Left ventricle myocardium superior (tissue), 1 donor: ENCODE measurements at places on chromosomes 3 and 15. TPM values are rescaled to one million over a fixed set of nuclear protein-coding genes. Genes with fewer than 3 reads are reported as not detected.

The CHRNA3 gene
- not detected for total RNA-seq

The ACOX2 gene
- 41.4 TPM for total RNA-seq

The MCF2L2 gene
- 0.25 TPM for total RNA-seq

The MYO1E gene
- 36.4 TPM for total RNA-seq

The IGSF11 gene
- total RNA-seq: 1.6 TPM

The PRR20G gene
- total RNA-seq: not detected

The SCAANT1 gene
- not detected for total RNA-seq

The CCDC13 gene
- 0.17 TPM for total RNA-seq

The DENND6A gene
- total RNA-seq: 18.5 TPM

The ALG3 gene
- 18.5 TPM for total RNA-seq

The PRTG gene
- 0.77 TPM for total RNA-seq

The DUOXA2 gene
- total RNA-seq: not detected

The BOC gene
- 5.5 TPM for total RNA-seq

The TSEN2 gene
- 23.1 TPM for total RNA-seq

The SQOR gene
- total RNA-seq: 19.2 TPM

The CYP1A2 gene
- not detected for total RNA-seq

The SOX14 gene
- total RNA-seq: not detected

The SPRED1 gene
- total RNA-seq: 7.3 TPM

The TMEM212 gene
- total RNA-seq: not detected

The ANKUB1 gene
- not detected for total RNA-seq

The UBAP1L gene
- 1.3 TPM for total RNA-seq

The A4GNT gene
- not detected for total RNA-seq

The MORC1 gene
- total RNA-seq: not detected

The GALK2 gene
- total RNA-seq: 38.3 TPM

The TM2D3 gene
- 48.7 TPM for total RNA-seq

The IQGAP1 gene
- 35.4 TPM for total RNA-seq

The ADCY5 gene
- 273 TPM for total RNA-seq

The WNT7A gene
- not detected for total RNA-seq

The TIGIT gene
- total RNA-seq: not detected

The LXN gene
- 3.3 TPM for total RNA-seq

The TMEM207 gene
- not detected for total RNA-seq

The PRSS50 gene
- total RNA-seq: 0.10 TPM

The ARGFX gene
- total RNA-seq: not detected

The DGKG gene
- 18.2 TPM for total RNA-seq

The TTC21A gene
- total RNA-seq: 1.1 TPM

The GP5 gene
- total RNA-seq: not detected

The IL20RB gene
- total RNA-seq: 0.12 TPM

The CDC25A gene
- 0.77 TPM for total RNA-seq

The FEZF2 gene
- not detected for total RNA-seq

The BTLA gene
- total RNA-seq: not detected

The SKOR1 gene
- total RNA-seq: 0.07 TPM

The SCAMP5 gene
- 2.8 TPM for total RNA-seq

The IMPG2 gene
- 0.20 TPM for total RNA-seq

The LYZL4 gene
- not detected for total RNA-seq

The MRAS gene
- 405 TPM for total RNA-seq

The FURIN gene
- total RNA-seq: 49.9 TPM

The SLC22A14 gene
- not detected for total RNA-seq

The AQP9 gene
- 1.9 TPM for total RNA-seq
